ENCODE measurements at places on chromosomes 1 and 21.

DNA sequence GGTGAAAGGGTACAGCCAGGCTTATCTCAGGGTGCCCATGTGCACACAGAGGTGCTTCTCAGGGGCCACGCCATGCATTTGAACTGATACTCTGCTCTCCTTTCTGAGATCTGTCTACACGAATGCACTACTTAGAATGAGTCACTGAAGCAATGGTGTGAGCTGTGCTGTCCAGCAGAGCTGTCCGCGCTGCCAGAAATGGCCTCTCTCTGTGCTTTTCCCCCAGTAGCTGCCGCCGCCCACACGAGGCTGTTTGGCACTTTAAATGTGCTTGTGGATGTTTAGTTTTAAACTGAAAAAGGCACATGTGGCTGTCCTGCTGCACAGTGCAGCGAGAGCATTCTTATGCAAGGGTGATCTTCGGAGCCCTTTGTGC lies 87.1 kb upstream of the COL6A1 start:
- no peak for DNase-seq

GRCh38 chr1:112788561-112788960 lies 73.4 kb upstream of the PPM1J start:
- DNase-seq: no peak

DNA sequence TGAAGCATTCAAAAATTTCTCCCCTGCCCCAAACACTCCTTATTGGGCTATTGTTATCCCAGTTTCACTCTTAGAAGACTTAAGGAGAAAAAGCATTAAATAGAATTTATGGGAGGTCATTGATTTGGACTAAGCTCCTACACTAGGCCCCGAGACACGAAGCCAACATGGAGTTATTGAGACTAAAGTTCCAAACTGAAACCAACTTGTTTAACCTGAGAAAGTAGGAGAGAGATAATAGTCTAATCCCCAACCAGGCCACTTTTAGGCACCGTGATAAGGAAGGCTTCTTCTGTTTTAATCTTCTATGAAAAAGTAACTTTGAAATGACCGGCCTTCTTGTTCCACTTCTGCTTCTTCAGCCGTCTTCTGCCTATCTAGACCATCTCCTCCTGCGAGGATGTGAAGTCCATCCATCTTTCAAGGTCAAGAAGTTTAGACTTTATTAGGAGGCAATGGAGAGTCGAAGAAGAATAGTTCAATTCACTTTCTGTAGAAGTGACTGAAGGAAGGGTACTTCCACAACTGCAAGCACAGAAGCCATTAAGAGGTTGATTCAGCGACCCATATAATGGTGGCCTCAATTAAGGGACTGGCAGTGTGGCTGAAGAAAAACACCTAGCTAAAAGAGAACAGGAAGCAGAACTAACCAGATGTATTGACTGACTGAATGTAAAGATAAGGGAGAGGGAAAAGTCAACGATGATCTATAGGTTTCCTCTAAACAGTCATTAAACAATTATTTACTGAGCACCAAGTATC lies 428.8 kb downstream of the SMYD3 start:
- DNase-seq: no peak

- no peak for DNase-seq
Observed at GRCh38 chr21:29318354-29318753, 19.6 kb downstream of the BACH1 start.

- DNase-seq: no peak
Observed at GRCh38 chr1:172826096-172826741, 167.3 kb downstream of the FASLG start.

DNA sequence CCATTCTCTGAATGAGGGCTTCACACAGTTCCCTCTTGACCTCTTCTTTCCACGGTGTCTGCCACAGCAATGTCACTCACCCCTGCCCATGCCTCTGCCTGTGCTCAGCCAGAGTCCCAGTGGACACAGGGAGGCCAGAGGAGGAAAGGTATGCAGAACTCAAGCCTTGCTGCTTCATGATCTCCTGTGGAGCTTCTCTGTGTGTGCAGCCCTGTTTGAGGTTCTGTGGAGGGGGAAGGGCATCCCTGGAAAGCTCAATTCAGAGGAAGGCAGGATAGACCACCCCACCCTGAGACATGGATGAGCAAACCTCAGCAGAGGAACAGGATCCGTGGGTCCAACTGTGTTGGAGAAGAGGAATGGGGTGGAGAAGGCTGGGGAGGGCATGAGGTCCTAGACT lies 2.0 kb downstream of the HCN3 start:
- DNase-seq: no peak

- DNase-seq: no peak
Observed at GRCh38 chr1:27574871-27575831, 28.8 kb downstream of the AHDC1 start.

DNA sequence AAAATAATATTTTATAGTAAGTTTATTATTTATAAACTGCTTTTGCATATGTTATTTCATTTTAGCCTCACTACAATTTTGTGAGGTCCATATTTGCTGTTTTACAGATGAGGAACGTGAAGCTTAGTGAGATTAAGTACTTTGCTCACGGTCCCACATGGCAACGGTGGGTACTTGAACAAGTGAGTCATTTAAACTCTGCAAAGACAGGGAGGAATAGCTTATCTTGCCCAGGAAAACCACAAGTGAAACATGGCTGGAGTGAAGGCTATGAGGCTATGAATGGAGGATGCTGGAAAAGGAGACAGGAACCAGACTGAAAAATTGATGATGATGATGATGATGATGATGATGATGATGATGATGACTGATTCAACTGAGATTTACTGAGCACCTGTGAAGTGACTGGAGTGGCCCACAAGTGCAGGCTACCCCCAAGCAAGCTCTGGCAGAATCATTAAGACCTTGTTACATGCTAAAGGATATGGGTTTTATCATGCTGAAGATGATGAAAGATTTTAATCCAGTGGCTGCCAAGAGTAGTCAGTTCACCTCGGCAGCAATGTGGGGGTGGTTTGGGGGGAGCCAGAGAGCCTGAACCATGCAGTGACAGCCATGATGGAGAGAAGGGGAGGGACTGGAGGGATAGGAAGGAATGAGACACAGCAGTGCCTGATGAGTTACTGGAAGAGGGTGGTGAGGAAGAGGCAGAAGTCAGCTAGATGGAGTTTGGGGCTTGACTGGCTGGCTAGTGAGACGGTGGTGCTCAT lies 1.4 kb upstream of the ABCA4 start:
- DNase-seq: no peak

DNA sequence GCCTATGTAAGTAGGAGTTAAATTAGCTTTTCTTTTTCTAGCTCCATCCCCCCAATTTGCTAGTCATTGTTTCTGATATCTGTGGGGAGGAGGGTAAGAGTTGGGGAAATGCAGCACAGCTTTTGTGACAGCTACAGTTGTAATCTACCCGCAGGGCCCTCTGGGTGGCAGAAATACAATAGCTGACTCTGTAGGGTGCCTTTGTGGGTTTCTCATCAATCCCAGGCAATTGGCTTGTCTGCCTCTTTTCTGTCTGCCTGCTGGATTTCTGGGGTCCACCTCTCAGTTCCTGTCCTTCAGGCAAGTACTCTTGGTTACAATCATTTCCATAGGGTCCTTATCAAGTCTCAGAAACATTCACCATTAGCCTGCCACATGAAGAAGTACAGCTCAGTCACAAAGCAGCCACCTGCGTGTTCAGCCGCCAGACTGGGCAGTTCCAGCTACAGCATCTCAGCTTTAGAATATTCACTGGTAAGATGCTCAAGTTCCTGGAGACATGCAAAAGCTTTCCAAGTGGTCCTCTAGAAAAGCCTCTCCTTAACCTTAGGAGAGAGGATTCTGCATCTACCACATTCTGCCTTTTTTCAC lies 19.2 kb upstream of the SLC44A5 start:
- DNase-seq: no peak

DNA sequence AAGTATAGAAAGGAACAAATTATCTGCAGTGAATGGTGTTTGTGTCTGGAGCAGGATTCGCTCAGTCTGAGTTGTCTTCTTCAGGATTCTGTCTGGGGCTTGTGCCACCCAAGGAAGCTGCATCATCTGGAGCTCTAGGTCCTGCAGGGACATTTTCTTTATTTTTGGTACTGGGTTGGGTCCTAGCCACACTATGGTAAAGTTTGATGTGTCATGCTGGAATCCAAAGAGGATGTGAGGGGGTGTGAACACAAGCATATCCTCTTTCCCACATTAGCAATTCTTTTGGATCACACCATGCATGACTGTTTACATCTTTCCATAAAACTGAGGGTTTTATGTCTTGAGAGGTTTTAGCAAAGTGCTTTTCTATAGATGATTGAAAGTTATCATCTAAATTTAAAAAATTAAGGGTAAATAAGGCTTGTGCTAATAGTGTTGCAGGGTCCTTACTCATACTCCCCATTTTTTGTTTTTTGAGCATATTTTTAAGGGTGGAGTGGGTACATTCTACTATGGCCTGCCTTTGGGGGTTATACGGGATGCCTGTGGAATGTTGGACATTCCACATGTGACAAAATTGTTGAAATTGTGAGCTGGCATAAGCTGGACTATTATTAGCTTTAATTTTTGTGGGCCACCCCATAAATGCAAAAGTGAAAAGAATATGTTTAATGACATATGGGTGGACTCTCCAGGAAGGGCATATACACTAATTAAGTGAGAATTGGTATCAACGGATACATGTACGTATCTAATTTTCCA lies 152.0 kb upstream of the HMCN1 start:
- DNase-seq: no peak

DNA sequence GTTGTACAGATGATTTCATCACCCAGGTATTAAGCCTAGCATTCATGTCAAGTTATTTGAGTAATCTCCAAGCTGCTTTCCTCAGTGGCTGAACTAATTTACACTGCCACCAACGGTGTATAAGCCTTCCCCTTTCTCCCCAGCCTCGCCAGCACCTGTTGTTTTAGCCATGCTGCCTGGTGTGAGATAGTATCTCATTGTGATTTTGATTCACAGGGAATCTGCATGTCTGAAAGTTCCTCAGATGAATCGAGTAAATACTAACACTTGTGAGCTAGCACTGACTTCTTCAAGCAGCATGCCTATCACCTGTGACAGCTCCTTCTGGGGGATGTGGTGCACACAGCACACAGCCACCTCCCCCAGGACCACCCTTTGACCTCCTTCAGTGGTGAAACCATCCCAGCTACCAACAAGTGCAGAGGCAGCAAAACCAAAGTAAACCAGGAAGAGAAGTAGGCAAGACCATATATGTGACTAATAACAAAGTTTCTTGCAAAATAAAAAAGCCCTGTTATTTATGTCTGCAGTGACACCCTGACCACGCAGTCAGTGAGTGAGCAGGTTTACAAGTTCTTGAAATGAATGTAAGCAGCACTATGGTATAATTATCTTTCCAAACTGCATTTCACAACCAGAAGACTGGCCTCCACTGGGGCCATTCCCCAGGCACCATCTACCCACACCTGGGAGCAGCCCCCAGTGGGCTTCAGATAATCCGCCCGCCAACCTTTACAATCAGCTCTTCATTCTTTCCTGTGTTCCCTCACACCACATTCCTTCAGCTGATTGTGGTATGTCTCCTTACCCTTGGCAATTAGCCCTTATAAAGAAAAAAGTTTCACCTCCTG lies 173.8 kb downstream of the ETS2 start:
- peak; percentile 42 for DNase-seq

DNA sequence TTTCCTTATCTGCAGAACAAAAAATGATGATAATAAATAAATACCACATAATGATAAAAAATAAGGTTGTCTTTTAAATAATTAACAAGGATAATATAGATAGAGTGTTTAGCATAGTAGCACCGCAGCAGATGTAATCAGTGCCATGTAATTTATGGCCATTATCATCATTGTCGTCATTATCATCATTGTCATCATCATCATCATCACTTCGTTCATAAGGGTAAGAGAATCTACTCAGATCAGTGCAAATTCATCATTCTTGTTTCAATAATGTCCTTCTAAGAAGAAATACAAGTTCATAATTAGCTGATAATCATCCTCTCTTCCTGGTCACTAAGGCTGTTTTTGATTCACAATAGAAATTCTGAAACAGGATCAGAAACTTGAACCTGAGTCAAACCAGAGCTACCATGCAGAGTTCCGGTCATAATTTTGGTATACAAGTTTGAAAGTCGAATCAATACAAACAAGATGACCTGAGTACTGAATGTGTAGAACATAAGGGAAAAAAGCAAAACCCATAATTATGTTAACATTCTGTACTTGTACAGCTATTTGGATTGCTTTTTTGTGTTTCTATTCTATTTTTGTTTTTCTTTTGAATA lies 172.0 kb downstream of the LRRC40 start:
- no peak for DNase-seq

- DNase-seq: no peak
Observed at GRCh38 chr21:33761441-33762036, 119.2 kb downstream of the ITSN1 start.

- DNase-seq: no peak
Observed at GRCh38 chr1:81050390-81050789, 750.3 kb upstream of the ADGRL2 start.

GRCh38 chr1:50812346-50812745 lies 147.7 kb downstream of the FAF1 start:
- DNase-seq: no peak

DNA sequence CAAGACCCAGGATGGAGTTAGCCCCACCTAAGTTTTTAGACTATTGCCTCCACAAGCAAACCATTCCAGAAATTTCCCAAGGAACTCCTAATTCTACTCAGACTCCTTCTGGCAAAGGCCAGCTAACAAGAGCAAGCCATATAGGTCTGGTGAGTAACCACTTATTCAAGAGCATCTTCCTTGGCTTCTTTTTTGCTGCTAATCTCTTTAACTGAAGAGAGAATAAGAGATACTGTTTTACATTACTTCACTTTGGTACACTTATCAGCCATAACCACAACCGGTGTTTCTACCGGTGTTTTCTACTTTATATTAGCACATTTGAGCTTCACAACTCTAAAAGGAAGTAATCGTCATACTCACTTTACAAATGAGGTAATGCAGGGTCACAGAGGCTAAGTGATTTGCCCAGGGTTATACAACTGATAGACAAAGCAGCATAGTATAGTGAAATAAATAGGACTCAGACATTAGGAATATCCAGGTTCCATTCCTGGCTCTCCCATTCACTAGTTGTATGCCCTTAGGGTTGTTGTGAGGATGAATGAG lies 1.7 kb upstream of the EPS15 start:
- DNase-seq: no peak

- DNase-seq: no peak
Observed at GRCh38 chr1:201284636-201285035, 1.3 kb downstream of the PKP1 start.

DNA sequence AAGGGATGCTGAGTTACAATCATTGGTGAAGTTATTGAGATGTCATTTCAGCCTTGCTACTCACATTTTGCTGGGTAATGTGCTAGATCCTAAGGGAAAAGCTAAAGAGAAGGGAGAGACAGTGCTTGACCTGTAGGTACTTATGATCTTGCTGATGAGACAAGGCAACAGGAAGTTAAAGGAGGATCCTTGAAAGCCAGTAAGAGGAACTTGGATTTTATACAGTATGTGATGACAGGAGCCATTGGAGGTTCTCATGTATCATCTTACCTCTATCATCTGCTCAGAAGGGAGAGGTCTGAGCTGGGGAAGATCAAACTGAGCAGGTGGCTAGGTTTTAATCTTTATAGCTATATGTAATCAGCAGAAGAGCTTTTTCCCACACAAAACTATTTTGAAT lies 6.3 kb downstream of the APOBEC4 start:
- DNase-seq: no peak

DNA sequence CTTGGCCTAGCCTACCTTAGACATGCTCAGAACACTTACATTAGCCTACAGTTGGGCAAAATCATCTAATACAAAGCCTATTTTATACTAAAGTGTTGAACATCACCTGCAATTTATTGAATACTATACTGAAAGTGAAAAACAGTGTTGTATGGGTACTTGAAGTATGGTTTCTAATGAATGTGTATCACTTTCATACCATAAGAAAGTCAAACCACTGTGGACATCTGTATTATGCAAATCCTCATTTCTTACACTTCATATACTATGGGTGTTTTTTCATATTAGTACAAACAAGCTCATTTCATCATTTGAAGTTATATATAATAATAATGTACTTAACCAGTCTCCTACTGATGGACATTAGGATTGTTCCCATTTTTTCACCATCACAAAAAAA lies 41.2 kb downstream of the TDRD5 start:
- no peak for DNase-seq

Measured in stimulated activated CD8-positive, alpha-beta memory T cell treated with anti-CD3 and anti-CD28 coated beads, Interleukin-7, amount 100 ng/mL, for 48 hours (primary cell).